ENCODE measurements at places on chromosomes 3 and 15. TPM values are rescaled to one million over a fixed set of nuclear protein-coding genes. Genes with fewer than 3 reads are reported as not detected.

STRC gene
- 0.70 TPM for polyA plus RNA-seq

RHCG gene
- polyA plus RNA-seq: 2.1 TPM

CAPN3 gene
- 7.5 TPM for polyA plus RNA-seq

NDN gene
- polyA plus RNA-seq: 76.8 TPM

CSPG5 gene
- polyA plus RNA-seq: 3.1 TPM

PRTG gene
- 7.0 TPM for polyA plus RNA-seq

MCF2L2 gene
- 1.5 TPM for polyA plus RNA-seq

ZNF620 gene
- 3.5 TPM for polyA plus RNA-seq

TPM1 gene
- 466 TPM for polyA plus RNA-seq

DNA sequence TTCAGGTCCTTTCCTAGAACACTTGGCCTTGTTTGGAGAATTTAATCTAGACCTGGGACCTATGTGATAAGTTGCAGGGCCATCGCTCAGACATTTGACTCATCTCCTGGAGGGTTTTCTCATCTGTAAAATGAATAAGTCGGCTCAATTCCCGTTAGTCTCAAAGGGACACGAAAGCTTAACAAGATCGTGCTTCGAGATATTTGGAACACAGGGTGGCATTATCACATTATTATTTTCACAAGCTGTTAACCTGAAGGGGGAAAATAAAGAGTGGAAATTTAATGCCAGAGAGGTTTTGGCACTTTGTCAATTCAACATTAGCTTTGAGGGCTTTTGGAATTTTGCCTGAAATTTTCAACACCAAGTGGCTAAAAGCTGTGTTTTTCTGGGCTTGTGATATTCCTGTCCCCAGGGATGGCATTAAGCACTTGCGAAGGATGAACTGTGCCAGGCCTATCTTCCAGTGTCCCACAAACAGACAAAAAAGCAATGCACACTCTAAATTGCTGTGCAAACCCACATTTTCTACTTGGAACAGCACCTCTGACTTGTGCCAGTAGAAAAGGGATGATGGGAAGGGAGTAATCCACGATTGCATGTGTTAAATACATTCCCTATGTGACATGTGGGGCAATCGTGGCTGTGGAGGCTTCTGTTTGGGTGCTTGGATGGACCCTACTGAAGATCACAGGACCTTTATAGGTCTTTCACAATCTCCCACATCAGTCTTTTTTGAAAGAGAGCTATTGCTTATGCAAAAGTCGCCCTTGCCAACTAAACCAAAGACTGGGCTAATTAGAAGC is 478.7 kb downstream of the MFSD1 start:
- no peak for DNase-seq

DNA sequence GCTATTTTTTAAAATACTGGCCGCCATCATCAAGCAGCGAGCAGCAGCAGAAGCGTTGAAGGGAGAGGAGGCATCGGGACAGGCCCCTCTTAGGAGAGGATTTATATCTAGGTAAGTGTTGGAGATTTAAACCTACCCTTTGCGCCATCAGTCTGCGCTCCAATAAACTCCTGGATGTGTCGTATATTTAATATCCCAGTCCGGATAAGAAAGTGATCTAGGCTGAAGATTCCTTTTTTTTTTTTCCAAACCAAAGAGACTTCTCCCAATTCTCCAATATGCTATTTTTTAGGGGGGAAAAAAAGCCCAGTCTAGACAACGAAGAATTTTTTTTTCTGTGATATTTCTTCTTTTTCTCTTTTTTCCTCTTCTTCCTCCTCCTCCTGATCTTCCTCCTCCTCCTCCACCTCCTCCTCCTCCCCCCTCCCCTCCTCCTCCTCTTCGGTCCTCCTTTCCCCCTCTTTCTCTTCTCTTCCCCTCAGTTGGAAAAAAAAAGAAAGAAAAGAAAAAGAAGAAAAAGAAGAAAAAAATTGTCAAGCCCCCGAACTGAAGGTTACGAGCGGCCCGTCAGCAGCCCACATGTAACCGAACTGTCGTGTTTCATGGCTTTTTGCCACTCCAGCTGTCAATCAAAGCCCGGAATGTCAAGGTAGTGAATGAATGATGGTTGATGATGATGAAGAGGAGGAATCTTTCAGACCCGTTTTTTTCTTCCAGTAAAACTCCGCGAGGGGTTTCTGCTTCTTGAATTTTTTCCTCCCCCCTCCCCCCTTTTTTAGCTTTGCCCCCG is 835 bp downstream of the MEIS2 start:
- no peak for DNase-seq

- no peak for DNase-seq
These were observed 2.4 kb downstream of the CCNDBP1 start for GRCh38 chr15:43187544-43188155.

- no peak for DNase-seq
These were observed 32.6 kb downstream of the PDCD6IP start for GRCh38 chr3:33831053-33831452.

DNA sequence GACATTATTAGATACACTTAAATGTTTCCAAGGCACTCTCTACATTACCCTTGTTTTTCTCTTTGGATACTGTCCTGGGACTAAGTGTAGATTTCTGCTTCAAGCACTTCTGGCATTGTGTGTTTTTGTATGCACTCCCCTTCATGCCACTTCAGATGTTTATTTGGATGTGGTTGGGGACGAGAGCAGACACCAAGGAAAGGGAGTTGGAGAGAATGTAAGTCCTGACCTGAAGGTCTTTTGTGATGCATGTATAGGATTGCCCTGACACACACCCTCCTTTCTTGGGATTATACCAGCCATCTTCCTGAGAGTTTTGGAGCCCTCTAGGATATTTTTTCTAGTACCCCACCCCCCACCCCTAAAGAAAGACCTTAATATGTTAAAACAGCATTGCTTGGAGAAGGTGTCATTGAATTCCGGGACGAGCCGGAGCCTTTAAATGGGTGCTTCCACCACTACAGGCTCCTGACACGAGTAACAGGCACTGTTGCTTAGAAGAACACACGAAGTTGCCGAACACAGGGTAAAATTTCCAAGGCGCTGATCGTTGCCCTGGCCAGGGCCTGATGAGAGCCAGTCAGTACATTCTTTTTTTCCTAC is 22.7 kb downstream of the PSMD6 start:
- DNase-seq: no peak

GRCh38 chr3:137762674-137763593 is 1.2 kb upstream of the SOX14 start:
- no peak for DNase-seq

DNA sequence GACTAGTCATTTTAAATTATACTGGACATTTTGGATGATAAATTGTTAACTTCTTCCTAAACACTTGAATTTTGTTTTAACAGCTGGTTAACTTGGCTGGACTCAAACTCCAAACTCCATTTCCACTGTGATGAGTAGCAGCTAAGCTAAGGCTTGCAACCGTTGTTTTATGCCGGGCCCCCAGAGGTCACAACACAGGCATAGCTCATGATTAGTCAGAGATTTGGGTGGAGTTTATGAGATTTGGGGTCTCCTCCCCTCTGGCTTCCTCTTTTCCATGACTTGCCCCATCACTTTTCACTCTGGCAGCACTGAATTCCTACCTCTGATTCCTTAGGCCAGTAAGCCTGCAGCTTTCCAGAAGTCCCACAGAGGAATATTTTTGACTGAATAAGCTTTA is 12.8 kb downstream of the THAP10 start:
- no peak for DNase-seq

GRCh38 chr15:70832176-70832575 is 21.8 kb downstream of the LARP6 start:
- no peak for DNase-seq

DNA sequence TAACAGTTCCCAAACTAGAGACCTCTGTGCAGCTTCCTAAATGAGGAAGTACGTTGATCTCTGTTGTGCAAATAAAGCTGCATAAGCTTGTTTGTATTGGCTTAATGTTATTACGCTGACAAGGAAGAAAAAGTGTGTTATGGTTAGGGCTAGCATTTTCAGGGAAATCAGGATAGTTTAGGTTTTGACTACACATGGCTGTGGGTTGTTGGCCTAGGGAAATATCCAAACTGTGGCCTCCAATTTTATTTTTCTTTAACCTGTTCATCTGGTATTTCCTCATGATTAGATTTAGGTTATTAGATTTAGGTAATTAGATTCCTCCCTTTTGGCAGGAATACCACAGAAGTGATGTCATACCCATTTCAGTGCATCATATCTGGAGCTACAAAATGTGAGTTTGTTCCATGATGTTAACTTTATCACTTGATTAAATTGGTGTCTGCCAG is 8.7 kb upstream of the MCCC1 start:
- no peak for DNase-seq

DNA sequence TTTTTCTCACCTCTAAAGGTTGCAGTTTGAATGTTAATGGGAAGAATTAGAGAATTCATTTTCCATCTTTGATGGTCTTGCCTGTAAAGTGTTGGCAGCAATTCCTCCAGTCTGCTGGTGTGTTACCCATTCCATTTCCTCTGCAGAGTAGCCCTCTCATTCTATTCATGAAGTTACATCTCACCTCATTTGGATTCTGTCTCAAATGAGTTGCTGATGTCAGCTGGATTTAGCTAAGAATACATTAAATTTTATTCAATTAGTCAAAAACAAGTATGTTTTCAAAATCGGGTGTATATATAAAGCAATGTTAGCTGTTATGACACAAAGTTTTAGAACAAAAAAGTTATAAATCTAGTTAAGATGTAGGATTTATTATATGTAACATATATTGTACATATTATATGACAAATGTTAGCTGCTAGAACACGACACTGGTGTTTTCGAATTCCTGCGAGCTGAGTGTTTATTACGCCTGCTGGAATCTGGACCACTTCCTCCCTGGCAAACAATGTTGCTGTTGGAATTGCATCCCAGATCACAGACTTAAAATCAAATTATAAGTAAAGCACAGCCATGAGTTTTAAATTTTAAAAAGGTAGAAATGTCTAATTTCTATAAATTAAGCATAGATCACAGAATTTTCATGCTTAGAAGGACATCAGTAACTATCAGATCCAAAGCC is 516.2 kb downstream of the OCA2 start:
- DNase-seq: no peak

DNA sequence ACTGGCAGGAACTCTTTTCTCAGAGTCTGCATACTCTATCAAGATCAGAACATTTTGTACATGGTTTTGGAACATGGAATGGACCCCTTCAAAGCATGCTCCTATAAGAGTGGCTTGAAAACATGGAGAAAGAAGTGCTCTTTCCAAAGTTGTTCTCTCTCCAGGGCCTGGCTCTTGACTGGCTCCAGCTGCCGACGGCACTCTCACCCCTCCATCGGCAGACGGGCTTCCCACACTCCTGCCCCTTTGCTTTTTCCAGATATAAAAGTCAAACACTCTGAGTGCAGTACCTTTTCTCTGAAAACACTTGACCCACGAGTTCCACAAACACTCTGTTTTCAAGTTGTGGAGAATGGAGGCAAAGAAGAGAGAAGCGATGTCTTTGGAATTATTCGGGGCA is 72.5 kb upstream of the ONECUT1 start:
- DNase-seq: no peak

DNA sequence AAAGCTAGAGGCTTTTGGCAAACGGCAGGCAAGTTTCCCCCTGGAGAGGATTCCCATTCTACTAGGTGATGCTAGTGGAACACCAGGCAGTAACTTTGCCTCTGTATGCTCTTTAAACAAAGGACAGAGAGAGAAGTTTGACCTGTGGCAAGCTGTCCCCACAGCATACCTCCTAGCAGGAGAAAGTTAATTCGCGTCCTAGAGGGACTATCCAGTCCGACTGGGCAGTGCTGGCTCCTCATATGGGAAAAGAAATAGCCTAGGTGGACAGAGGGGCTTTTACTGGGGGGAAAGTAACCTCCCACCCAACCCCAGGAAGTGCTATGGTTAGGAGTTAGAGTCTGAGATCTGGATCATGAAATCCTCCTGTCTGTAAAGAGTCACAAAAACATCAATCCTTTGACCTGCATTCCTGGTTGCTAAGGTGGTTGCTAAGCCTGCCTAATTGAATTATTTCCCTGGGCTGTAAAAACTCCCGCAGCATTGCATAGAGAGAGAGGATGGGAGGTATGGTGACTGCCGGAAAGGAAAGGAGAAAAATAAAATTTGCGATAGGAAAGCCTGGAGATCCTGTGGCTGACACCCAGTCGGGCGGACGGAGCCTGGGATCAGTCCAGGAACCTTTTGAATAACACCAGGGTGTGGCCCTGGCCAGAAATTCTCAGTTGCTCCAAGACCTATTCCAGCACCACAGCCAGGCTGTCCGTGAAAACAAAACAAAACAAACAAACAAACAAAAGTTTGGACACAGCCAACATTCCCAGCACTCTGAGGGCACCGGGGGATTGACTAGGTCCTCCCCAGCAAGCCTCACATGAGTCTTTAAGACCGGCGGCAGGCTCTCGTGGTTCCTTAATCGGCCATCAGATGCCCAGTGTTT is 67.7 kb upstream of the ATP11B start:
- no peak for DNase-seq

- DNase-seq: no peak
These were observed 57.8 kb downstream of the NCEH1 start for GRCh38 chr3:172653004-172653572.

GRCh38 chr15:39979606-39980005 is 45.7 kb downstream of the EIF2AK4 start:
- DNase-seq: no peak

DNA sequence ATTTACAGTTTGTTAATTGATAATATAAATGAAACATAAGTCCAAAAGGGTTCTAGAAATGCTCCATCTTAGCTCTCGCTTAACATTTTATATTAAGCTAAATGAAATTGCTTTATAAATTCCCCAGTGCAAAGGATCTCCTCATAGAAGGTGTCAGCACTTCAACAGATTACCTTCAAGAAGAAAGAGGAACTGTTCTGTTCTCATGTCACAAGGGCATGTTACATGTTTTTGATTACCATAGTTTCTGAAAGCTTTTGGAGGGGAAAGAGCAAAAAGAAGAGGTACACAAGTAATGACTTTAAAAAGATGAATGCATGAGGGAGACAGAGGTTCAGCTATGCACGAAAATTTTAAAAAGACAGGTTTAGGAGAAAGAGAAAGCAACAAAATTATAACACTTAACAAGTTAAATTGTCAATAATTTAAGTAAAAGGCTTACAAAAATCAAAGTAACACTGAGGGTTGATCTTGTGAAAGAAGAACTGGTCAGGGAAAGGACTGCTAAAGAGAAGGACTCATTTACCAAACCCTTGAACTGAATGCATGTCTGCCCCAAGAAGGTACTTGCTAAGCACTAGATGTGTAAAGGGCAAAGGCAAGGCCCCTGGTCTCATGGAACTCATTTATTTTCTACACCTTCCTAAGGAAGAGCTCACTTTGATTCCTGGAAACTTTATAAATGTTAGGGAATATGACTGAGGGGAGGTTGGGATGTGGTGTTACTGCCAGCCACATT is 45.1 kb downstream of the CCDC191 start:
- DNase-seq: no peak

- DNase-seq: no peak
These were observed 146.2 kb downstream of the BBX start for GRCh38 chr3:107668963-107669362.

Data from left renal pelvis (tissue), 4 donors.